ENCODE measurements at places on chromosomes 6 and 20.

DNA sequence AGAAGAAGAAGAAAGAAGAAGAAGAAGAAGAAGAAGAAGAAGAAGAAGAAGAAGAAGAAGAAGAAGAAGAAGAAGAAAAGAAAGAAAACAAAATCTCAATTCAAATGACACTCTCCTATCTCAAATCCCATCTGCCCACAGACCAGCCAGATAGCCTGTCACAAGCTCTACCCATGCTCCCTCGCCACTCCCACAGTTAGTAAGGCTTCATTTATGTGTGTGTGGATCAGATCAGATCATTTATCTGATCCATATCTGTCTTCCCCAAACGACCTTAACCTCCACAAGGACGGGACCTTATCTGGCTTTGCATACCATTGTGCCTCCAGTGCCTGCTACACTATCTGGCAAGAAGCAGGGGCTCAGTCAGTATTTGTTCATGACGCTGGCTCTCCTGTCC, 81.9 kb upstream of the RREB1 start:
- H3K27me3 ChIP-seq = no peaks in the 10 kb centered on the region
- H3K27ac ChIP-seq = no peak overlapping the region
- no peaks in the 10 kb centered on the region for H3K36me3 ChIP-seq

DNA sequence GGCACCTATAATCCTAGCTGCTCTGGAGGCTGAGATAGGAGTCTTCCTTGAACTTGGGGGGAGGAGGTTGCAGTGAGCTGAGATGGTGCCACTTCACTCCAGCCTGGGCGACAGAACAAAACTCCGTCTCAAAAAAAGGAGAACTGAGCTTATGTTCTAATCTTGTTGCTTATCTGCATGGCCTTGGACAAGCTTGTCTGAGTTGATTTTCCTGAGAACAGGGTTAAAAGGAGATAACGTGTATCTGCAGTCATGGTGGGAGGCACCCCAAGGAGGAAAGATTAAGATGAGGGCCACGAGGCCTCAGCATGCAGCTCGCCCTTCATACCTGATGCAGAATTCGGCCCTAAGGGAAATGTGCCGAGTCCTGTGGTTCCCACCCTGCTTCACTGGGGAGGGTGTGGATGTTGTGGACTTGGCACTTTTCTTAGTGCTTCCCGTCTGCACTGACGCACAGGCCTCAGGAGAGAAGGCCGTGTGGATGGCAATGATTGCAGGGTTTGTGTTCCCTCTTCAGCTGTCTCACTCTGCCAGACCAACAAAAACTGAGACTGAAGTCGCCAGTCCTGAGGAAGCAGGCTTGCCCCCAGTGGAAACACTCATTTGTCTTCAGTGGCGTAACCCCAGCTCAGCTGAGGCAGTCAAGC, 56.3 kb downstream of the EZR start:
- no peak for DNase-seq
- H3K36me3 ChIP-seq = no peaks in the 10 kb centered on the region
- no peaks in the 10 kb centered on the region for H3K27me3 ChIP-seq
- H3K4me3 ChIP-seq = no peak overlapping the region

DNA sequence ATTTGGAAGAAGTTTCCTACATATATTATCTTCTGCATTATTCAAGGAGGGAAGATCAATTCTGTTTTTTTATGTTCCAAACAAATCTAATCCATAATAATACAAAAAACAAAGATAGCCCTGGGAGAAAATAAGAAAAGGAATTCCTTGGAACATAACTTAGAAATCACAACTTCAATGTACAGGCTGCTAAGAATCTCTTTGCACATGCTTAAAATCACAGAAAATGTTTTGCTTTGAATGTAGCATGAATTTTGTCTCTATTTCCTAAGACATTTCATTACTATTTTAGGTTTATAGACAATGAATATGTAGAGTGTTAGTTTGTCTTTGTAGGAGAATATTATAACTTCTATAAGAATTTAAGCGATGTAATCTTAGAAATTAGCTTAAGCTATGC, 700.1 kb downstream of the RNF144B start:
- no peaks in the 10 kb centered on the region for H3K36me3 ChIP-seq
- H3K27ac ChIP-seq = no peak overlapping the region
- DNase-seq = no peak
- H3K27me3 ChIP-seq = no peaks in the 10 kb centered on the region
- no peak overlapping the region for H3K4me3 ChIP-seq

DNA sequence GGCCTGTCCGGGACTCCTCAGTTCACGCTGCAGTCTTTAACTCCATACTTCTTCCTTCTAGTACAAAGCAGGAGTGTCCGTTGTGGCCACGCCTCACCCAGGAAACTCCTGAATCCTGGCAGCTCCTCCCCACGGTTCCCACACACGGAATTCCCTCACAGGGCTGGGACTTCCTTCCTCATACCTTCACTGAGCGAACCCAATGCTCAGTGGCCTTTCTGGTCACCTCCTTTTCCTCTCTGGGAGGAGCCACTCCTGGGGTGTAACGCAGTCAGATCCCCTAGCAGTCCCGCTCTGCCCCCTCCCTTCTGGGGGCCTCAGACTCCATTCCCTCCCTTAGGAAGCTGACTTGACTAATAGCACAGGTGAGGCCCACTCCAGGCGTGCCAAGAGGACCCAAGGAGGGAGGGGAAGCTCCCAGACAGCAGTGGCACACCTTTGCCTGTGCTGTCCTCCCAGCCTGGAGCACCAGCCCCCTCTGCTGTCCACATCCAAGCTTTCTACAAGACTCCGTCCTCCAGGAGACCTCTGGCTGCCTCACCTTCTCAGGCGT, at the start of gene SLC52A3:
Gene SLC52A3 (minus strand): TSS at position 75 of the 553 bp plus-strand sequence. CDS start 2,726 bp downstream, outside the sequence.
- no peak within 1 kb of the TSS for H3K27ac ChIP-seq
- H3K27me3 ChIP-seq = no peaks in the 10 kb centered on the region
- no peaks in the 10 kb centered on the region for H3K36me3 ChIP-seq
- DNase-seq = peak; percentile 24
- H3K4me1 ChIP-seq = no peaks in the 10 kb centered on the region
- no peak within 1 kb of the TSS for H3K4me3 ChIP-seq

- H3K27me3 ChIP-seq = no peaks in the 10 kb centered on the region
- DNase-seq = no peak
- no peak overlapping the region for H3K27ac ChIP-seq
Observed at GRCh38 chr6:56808871-56809359, 146.0 kb upstream of the BEND6 start.

GRCh38 chr6:12208673-12209072, 81.5 kb upstream of the EDN1 start:
- H3K27me3 ChIP-seq = no peaks in the 10 kb centered on the region
- no peak overlapping the region for H3K4me3 ChIP-seq
- DNase-seq = no peak
- H3K4me1 ChIP-seq = no peaks in the 10 kb centered on the region

All from ovary (tissue), 10 donors.